Ureter (tissue), 1 donor: ENCODE measurements at places on chromosomes 6 and 20. TPM values are rescaled to one million over a fixed set of nuclear protein-coding genes. Genes with fewer than 3 reads are reported as not detected.
A peak's percentile ranks its signal among the peaks of the same experiment; 100 is the strongest.

- peak; percentile 67 for DNase-seq
Observed at GRCh38 chr6:35370124-35370741, 27.9 kb downstream of the PPARD start.

- DNase-seq = no peak
Observed at GRCh38 chr20:19515074-19515473, 243.0 kb upstream of the RIN2 start.

DNA sequence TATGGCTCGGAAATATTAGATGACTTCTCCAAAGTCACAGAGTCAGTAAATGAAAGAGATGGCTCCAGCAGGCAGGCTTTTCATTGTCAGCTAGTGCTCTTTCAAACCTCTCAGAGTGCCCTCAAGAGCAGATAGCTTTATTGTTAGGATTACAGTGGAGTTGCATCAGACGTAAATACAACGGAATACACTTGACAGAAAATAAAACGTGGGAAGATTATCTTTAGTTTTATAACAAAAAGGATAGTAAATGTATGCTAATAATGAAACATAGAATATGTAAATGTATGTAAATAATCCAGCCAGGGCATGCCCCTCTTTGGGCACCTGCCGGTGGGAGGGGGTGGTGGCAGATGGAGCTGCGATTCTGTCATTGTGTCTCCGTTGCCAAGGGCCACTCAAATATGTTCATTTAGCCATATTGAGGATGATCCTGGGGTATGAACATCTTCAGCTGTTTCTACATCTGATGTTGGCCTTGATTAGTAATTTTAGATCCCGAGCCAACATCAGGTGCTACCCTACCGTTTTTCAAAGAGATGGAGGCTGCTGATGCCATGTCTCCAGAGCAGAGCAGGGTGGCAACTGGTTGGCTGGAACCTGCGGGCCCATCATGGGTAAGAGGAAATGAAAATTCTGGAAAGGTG lies 358.3 kb upstream of the SULF2 start:
- DNase-seq = no peak

The PPP1R3D gene
- 9.2 TPM for total RNA-seq

The CD24 gene
- 253 TPM for total RNA-seq

The SMIM26 gene
- 59.4 TPM for total RNA-seq
